Lung (tissue), 17 donors: ENCODE measurements at places on chromosomes 5 and 9. TPM values are rescaled to one million over a fixed set of nuclear protein-coding genes. Genes with fewer than 3 reads are reported as not detected.

Gene LYRM7
- 6.0 TPM for total RNA-seq

Gene MAPKAP1
- 53.0 TPM for total RNA-seq

GRCh38 chr9:94821098-94821887 is 94.8 kb downstream of the AOPEP start:
- no peak for DNase-seq

Gene SHISAL2B
- total RNA-seq: 0.34 TPM

GRCh38 chr5:147400881-147401280 is 109.0 kb downstream of the DPYSL3 start:
- no peak for DNase-seq

DNA sequence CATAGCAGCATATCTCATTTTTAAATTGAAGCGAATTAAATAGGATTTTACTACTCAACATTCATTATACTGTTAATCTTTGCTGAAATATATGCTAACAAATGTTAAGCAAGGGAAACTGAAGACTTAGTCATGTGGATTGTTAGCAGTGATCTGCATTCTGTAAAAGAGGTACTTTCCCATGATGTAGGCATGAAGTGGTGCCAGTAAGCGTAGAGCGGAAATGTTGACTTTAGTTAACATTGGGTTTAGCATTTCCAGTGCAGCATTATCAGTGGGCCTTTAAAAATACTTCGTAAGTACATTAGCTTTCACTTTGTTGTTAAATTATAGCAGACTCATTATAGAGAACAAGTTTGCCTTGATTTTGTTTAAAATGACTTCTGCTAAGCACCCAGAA is 130.3 kb downstream of the CDC42SE2 start:
- peak; percentile 40 for DNase-seq

GRCh38 chr5:100520348-100520747 is 14.8 kb upstream of the FAM174A start:
- no peak for DNase-seq

- no peak for DNase-seq
Measured at GRCh38 chr9:5326187-5326586, 13.5 kb downstream of the RLN1 start.

GRCh38 chr9:107530679-107531078 is 41.1 kb upstream of the KLF4 start:
- DNase-seq: no peak

- DNase-seq: no peak
Measured at GRCh38 chr5:68426586-68426985, 211.0 kb downstream of the PIK3R1 start.

GRCh38 chr5:147939431-147940114 is 33.2 kb upstream of the C5orf46 start:
- DNase-seq: no peak

DNA sequence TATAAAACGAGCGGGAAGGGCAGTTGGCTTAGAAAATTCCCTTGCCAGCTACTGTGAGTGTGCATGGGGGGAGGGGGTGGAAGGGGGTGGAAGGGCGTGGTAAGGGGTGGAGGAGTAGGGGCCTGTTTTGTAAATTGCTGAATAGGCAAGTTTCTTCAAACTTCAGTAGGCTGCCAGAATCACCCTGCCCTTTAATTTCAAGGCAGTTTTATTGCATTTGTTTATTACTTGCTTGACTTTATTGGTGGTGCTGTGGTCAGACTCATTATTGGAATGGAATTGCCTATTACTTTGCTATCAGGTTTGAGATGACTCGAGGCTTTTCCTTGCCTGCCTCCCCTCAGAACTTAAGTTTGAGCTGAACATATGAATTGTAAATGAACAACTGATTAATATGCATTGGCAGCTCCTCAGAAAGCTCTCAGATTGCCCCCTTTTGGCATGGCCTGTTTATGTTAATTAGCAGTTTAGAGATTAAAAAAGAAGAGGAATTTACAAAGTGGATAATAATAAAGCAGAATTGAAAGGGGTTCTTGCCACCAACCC is 76.0 kb downstream of the SEMA6A start:
- DNase-seq: no peak

Gene ZNF454
- total RNA-seq: 5.6 TPM

Gene NSMF
- 34.1 TPM for total RNA-seq

DNA sequence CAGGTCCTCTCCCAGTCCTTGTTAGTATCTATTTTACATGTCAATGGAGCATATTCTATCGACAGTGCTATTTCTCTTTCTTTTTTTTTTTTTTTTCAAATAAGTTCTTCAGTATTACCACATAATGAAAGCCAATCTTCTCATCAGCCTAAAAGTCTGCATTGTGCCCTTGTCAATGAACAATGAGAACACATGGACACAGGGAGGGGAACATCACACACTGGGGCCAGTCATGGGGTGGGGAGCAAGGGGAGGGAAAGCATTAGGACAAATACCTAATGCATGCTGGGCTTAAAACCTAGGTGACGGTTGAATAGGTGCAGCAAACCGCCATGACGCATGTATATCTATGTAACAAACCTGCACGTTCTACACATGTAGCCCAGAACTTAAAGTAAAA is 47.7 kb upstream of the TEX48 start:
- no peak for DNase-seq

- no peak for DNase-seq
Measured at GRCh38 chr5:144638787-144639186, 468.1 kb downstream of the KCTD16 start.

DNA sequence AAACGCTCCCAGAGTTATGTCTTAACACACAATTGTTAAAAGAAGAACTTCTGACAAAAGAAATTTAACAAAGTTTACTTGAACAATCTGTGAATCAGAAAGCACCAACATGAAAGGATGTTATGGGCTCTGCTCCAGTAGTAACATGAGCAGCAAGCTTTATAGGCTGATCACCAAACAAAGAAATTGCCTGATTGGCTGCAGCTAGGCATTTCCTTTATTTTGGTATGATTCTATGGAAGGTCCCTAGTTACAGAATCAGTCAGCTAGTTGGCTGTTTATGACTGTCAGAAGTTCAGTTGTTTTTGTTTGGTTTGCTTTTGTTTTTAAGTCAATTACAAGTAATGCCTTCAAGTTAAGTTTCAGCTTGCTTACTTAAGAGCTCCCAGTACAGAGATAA is 102.4 kb upstream of the SMC2 start:
- peak; percentile 43 for DNase-seq

Gene TEX48
- not detected for total RNA-seq
